Effector memory CD4-positive, alpha-beta T cell (primary cell): ENCODE measurements at places on chromosomes 13 and 19.

DNA sequence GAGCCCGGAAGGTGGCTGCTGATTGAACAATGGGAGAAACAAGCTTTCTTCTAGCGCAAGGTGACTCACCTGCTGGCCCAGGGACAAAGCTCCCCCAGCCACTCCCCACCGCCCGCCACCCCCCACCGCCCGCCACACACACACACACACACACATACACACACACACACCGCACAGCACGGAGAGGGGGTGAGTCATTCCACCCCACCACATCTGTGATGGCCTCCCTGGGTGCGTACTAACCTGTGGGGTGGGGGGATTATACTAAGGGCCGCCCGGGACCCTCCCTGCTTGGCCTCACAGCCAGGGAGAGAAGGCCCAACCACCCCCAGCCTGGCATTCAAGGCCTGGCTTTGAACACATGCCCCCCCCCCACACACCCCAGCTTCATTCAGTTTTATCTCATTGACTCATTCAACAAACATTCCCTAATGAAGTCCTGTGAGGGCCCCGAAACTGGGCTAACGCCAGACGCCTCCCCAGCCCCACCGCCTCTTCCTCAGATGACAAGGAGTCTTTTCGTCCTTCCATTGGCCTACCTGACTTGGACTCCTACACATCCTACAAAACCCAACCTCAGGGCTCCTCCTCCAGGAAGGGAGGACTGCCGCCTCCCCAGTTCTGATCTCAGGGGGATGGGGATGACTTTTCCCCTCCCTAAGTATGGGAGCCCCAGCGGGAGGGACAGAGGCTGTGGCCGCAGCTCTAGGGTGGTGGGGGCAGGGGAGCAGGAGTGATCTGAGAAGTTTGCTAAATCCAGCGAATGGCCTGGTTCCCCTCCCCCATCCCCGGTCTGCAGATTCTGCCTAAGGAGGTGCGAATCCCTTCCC is 5.8 kb upstream of the ONECUT3 start:
- H3K27me3 ChIP-seq: peaks cover 69% of the 10 kb centered on the region
- DNase-seq: no peak
- H3K4me3 ChIP-seq: peak overlapping the region; percentile 39
- no peak overlapping the region for H3K27ac ChIP-seq
- peaks cover 34% of the 10 kb centered on the region for H3K4me1 ChIP-seq

- no peak overlapping the region for H3K4me3 ChIP-seq
- no peaks in the 10 kb centered on the region for H3K36me3 ChIP-seq
- no peak for DNase-seq
- H3K4me1 ChIP-seq: no peaks in the 10 kb centered on the region
- H3K27me3 ChIP-seq: no peaks in the 10 kb centered on the region
- H3K27ac ChIP-seq: no peak overlapping the region
These were observed 66.2 kb downstream of the SLITRK1 start for GRCh38 chr13:83816081-83816480.

DNA sequence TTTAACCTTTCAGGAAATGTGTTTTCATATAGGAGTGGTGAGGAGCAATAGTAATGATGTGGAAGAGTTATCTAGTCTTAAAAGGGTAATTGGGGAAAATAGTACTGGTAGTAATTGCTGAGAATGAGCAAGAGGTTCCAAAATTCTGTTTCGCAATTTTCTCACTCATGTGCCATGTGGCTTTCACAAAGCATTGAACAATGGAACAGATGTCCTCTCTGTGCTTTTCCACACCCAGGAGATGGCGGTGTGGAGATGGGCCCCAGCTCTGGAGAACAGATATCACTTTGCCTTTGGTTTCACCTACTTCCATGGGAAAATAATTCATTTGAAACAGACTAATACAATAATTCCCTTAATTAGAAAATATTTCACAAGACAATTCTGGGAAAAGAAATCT is 170.0 kb upstream of the SLC10A2 start:
- H3K4me3 ChIP-seq: no peak overlapping the region
- H3K27ac ChIP-seq: no peak overlapping the region
- DNase-seq: no peak
- H3K27me3 ChIP-seq: no peaks in the 10 kb centered on the region

GRCh38 chr19:2239771-2240770 is 3.4 kb downstream of the SF3A2 start:
- H3K4me3 ChIP-seq: peak overlapping the region; percentile 58
- H3K27me3 ChIP-seq: no peaks in the 10 kb centered on the region

- no peak overlapping the region for H3K4me3 ChIP-seq
- DNase-seq: no peak
- H3K36me3 ChIP-seq: peaks cover 25% of the 10 kb centered on the region
- peaks cover 3% of the 10 kb centered on the region for H3K27me3 ChIP-seq
- H3K27ac ChIP-seq: no peak overlapping the region
- peaks cover 11% of the 10 kb centered on the region for H3K4me1 ChIP-seq
These were observed 25.3 kb downstream of the CERS1 start for GRCh38 chr19:18870531-18871172.

DNA sequence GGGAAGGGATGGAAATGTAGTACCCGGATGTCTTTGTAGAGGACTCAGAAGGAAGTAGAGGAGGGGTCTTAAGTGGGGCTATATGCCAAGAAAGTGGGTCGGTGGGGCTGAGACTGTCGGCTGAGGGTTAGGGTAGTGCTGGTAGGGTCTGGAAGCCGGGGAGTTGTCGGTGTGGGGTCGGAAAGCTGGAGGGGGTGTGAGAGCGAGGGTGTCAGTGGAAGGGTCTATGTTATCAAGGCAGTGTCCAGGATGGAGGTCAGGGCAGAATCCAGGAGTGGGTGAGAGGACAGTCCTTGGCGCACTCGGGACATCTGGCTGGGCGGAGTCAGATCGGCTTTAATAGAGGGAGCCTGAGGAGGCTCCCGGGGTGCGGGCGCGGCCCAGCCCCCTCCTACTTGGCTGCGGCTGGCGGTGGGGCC is 1.7 kb downstream of the HSPB6 start:
- peaks cover 28% of the 10 kb centered on the region for H3K4me1 ChIP-seq
- H3K4me3 ChIP-seq: no peak overlapping the region
- no peak overlapping the region for H3K27ac ChIP-seq
- H3K27me3 ChIP-seq: no peaks in the 10 kb centered on the region
- DNase-seq: no peak

DNA sequence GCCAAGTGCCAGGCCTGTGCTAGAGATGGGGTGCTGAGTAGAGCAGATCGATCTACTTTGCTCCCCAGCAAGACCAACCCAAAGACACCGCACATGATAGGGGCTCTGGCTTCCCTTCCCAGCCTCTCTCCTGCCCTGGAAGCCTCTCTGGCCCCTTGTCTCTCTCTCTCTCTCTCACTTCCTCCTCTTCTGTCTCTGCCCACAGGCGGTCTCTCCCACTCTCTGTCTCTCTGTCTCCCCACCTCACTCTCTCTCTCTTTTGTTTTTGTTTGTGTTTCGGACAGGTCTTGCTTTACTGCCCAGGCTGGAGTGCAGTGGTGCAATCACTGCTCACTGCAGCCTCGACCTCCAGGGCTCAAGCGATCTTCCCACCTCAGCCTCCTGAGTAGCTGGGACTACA is 1.3 kb downstream of the SELENOV start:
- peaks cover 26% of the 10 kb centered on the region for H3K27me3 ChIP-seq
- H3K36me3 ChIP-seq: no peaks in the 10 kb centered on the region
- no peak overlapping the region for H3K4me3 ChIP-seq

GRCh38 chr19:6260912-6261650 is 18.7 kb downstream of the MLLT1 start:
- H3K4me3 ChIP-seq: no peak overlapping the region
- DNase-seq: no peak
- H3K36me3 ChIP-seq: peaks cover 37% of the 10 kb centered on the region
- H3K27ac ChIP-seq: no peak overlapping the region
- H3K27me3 ChIP-seq: no peaks in the 10 kb centered on the region

GRCh38 chr13:25928941-25929505 is 122.8 kb downstream of the SHISA2 start:
- no peak overlapping the region for H3K4me3 ChIP-seq
- H3K27me3 ChIP-seq: no peaks in the 10 kb centered on the region
- no peak overlapping the region for H3K27ac ChIP-seq
- DNase-seq: no peak
- no peaks in the 10 kb centered on the region for H3K36me3 ChIP-seq

DNA sequence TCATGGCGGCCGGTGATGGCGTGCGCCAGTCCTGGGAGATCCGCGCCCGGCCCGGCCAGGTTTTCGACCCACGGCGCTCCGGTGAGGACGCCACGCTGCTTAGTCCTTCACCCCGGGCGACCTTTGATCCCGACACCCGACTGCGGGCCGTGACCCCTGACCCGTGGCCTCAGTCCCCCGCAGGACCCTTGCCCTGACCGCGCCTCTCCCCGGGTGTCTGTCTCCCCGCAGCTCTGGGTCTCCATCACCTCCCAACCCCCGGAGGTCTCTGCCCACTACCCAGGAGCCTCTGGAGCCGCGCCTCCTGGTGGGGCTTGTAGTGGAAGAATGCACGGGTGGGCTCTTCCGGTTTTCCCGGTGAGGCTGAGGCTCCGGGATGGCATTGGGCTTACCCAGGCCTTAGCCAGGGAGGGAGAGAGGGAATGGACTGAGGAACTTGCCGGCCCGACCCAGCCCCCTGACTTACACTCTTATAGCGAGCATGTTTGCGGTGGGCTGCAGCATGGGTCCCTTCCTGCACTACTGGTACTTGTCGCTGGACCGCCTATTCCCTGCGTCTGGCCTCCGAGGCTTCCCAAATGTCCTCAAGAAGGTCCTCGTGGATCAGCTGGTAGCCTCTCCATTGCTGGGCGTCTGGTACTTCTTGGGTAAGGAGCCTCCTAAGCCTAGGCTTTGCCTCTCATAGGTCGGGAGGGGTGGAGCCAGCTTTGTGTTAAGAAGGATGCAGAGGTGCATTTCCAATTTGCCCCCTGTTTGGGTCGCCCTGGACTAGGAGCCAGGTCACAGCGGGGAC is 566 bp downstream of the MPV17L2 start:
- peaks cover 8% of the 10 kb centered on the region for H3K36me3 ChIP-seq
- no peak for DNase-seq
- H3K27me3 ChIP-seq: no peaks in the 10 kb centered on the region
- H3K27ac ChIP-seq: peak overlapping the region; percentile 64
- H3K4me1 ChIP-seq: peaks cover 16% of the 10 kb centered on the region

DNA sequence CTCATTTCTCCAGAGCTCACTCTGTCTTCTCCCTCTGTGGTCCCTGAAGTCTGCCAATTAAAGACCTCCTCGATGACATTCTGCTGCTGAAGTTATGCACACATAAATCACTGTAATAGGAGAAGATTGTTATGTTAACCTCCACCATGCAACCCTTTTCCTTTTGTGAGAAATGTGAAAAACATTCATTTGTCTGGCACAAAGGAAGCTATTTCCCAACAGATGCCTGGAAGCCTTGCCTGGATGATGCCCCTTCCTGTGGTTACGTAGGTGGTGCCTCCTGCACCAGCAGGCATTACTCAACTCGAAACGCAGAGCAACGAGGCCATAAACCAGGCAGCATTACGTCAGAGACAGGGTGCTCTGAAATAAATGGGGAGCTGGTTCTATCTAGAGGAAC is 327.4 kb upstream of the ZNF507 start:
- H3K27ac ChIP-seq: no peak overlapping the region
- no peak overlapping the region for H3K4me3 ChIP-seq
- DNase-seq: no peak
- no peaks in the 10 kb centered on the region for H3K36me3 ChIP-seq

DNA sequence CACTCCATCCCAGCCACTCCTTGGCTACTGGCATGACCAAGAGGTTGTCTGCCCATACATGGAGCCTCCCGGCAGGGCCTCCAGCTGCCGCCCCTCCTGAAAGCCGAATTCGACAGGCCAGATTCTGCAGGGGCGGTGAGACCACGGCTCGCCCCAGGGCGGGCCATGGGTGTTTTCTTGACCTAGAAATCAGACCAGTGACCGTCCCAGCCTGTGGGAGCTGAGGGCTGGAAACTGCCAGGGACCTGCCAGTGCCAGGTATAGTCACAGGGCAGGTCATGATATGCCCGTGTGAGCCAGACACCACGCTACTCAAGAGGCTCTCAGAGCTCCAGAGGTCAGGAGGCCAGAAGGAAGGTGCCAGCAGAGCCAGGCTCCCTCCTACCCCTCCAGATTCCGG is 16.8 kb downstream of the DAPK3 start:
- no peaks in the 10 kb centered on the region for H3K4me1 ChIP-seq
- no peaks in the 10 kb centered on the region for H3K27me3 ChIP-seq
- H3K36me3 ChIP-seq: peaks cover 12% of the 10 kb centered on the region
- no peak overlapping the region for H3K27ac ChIP-seq
- no peak overlapping the region for H3K4me3 ChIP-seq
- DNase-seq: no peak

- no peaks in the 10 kb centered on the region for H3K4me1 ChIP-seq
- H3K36me3 ChIP-seq: no peaks in the 10 kb centered on the region
- no peak for DNase-seq
- no peak overlapping the region for H3K4me3 ChIP-seq
- no peak overlapping the region for H3K27ac ChIP-seq
These were observed 2549.4 kb downstream of the PCDH9 start for GRCh38 chr13:64680739-64681138.

GRCh38 chr13:106143392-106143791 is 392.1 kb downstream of the EFNB2 start:
- H3K4me1 ChIP-seq: no peaks in the 10 kb centered on the region
- H3K4me3 ChIP-seq: no peak overlapping the region
- no peaks in the 10 kb centered on the region for H3K36me3 ChIP-seq
- H3K27ac ChIP-seq: no peak overlapping the region
